ENCODE measurements at places on chromosomes 13 and 19.

- DNase-seq = peak; percentile 52
Measured at GRCh38 chr13:75495938-75496337, 14.0 kb upstream of the TBC1D4 start.

DNA sequence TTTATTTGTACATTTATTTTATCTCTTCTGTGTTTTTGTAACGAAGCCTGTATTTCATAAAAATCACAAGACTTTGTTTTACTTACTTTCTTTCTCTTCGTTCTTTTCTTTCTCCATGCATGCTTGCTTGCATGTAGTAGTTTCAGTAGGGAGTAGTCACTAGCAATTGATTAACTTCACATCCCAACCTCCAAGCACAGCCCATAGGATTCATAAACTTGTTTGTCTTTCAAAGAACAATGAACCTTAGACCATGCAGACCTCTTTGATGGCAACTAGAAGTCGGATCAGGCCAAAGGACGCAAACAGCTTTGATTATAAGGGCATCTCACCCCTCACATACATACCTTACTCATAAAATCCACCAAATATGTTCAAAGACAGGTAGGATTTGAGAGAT is 3.1 kb upstream of the PRR20A start:
- no peak for DNase-seq

DNA sequence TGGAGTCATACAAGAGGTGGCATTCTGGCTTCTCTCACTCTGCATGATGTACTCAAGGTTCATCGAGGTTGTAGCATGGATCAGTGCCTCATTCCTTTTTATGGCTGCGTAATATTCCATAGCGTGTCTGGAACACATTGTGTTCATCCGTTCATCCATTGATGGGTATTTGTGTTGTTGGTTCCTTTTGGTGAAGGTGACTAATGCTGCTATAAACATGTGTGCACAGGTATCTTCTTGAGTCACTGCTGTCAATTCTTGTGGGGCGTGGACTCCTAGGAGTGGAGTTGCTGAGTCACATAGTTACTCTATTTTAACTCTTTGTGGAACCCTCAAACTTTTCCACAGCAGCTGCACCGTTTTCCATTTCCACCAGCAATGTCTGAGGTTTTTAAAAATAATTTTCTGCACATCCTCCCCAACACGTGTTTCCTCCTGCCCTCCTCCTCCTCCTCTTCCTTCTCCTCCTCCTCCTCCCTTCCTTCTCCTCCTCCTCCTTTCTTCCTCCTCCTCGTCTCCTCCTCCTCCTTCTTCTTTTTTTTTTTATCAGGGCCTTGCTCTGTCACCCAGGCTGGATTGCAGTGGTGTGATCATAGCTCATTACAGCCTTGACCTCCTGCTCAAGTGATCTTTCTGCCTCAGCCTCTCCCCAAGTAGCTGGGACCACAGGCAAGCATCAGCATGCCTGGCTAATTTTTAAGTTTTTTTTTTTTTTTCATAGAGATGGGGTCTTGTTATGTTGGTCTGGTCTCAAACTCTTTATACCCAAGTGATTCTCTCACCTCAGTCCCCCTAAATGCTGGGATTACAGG is 2.0 kb upstream of the TMEM221 start:
- DNase-seq = no peak

DNA sequence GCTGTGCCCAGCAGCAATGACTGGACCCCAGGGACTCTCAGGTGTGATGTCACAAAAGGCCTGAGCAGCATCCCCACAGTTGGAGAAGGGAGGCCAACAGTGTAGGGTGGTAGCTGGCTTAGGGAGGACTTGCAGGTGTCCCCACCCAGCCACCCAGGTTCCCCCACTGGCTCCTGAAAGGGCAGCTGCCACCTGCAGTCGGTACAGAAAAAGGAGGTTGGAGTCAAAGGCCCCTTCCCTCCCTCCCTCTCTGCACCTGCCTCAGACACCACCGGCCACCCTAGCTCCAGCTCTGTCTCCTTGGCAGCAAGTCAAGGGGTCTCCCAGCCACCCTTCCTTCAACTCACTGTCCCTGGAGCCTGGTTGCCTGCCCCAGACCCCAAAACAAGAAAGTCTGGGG is at the start of gene PCP2:
TSS of gene PCP2 (minus strand) at position 22 of the 400 bp plus-strand sequence. CDS start 262 bp downstream, outside the sequence.
- DNase-seq = no peak

GRCh38 chr19:41626877-41627276 is at the start of gene CEACAM4:
Gene CEACAM4, minus strand, starts transcription at chr19:41627074. Its CDS starts 111 bp downstream, at chr19:41626963.
- no peak for DNase-seq

Data from fibroblast of the aortic adventitia (primary cell).